Aorta (tissue), 5 donors: ENCODE measurements at places on chromosomes 5 and 9. TPM values are rescaled to one million over a fixed set of nuclear protein-coding genes. Genes with fewer than 3 reads are reported as not detected.

- H3K27me3 ChIP-seq, result no peaks in the 10 kb centered on the region
- H3K27ac ChIP-seq, result no peak overlapping the region
- DNase-seq, result peak; percentile 42
- H3K4me1 ChIP-seq, result no peaks in the 10 kb centered on the region
Measured at GRCh38 chr9:37408933-37409710, 13.4 kb upstream of the GRHPR start.

Gene PCDHGB2
- total RNA-seq, result 11.7 TPM

GRCh38 chr9:8736805-8737204 lies 937.2 kb upstream of the DMAC1 start:
- no peak overlapping the region for H3K27ac ChIP-seq
- H3K4me3 ChIP-seq, result no peak overlapping the region
- no peaks in the 10 kb centered on the region for H3K4me1 ChIP-seq
- no peaks in the 10 kb centered on the region for H3K36me3 ChIP-seq

DNA sequence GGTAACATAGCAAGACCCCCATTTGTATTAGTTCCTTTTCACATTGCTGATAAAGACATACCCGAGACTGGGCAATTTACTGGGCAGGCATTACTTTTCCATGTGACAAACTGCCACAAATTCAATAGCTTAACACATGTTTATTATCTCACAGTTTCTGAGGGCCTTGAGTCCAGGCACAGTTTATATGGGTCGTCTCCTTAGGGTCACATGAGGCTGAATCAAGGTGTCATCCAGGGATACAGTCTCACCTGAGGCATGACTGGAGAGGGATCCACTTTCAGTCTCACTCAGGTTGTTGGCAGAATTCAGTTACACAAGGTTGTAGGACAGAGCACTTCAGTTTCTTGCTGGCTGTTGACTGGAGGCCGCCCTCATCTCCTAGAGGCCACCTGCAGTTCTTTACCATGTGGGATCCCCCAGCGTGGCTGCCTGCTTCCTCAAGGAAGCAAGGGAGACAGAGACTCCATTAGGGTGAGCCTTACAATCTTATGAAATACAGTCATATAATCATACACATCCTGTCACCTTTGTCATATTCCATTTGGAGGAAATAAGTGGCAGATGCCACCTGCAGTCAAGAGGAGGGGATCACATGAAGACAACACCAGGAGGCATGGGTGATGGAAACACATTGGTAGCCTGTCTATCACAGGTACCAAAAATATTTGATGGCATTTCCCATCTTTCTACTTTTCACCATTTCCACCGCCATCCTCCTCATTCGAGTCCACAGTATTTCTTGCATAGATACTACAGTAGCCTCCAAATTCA lies 15.1 kb upstream of the ERAP1 start:
- no peaks in the 10 kb centered on the region for H3K27me3 ChIP-seq
- no peak overlapping the region for H3K4me3 ChIP-seq
- no peak overlapping the region for H3K27ac ChIP-seq
- no peaks in the 10 kb centered on the region for H3K36me3 ChIP-seq
- no peaks in the 10 kb centered on the region for H3K4me1 ChIP-seq

- peaks cover 4% of the 10 kb centered on the region for H3K4me1 ChIP-seq
- no peak overlapping the region for H3K4me3 ChIP-seq
- no peak overlapping the region for H3K27ac ChIP-seq
- no peaks in the 10 kb centered on the region for H3K36me3 ChIP-seq
- no peak for DNase-seq
- no peaks in the 10 kb centered on the region for H3K27me3 ChIP-seq
Measured at GRCh38 chr5:56075361-56075760, 80.6 kb upstream of the IL6ST start.

DNA sequence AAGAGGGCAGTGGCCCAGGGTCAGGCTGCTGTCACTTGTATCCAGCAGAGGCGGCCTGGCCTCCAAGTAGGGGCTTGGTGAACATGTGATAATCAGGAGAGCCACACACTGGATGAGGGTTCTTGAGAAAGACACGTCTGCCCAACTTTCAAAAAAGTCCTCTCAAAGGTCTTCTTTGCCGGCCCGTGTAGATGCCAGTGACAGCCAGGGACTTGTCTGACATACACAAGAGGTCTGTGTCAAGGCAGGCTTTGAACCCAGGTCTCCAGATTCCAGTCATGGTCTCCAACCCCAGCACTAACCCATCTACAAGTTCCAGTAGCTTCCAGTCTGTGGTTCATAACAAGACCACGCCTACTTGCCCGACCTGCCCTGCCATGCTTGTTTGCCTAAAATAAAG lies 7.9 kb upstream of the AMBP start:
- H3K27me3 ChIP-seq, result no peaks in the 10 kb centered on the region
- H3K4me3 ChIP-seq, result no peak overlapping the region
- H3K4me1 ChIP-seq, result no peaks in the 10 kb centered on the region
- DNase-seq, result no peak
- no peak overlapping the region for H3K27ac ChIP-seq

Gene PDE8B
- total RNA-seq, result 42.6 TPM

DNA sequence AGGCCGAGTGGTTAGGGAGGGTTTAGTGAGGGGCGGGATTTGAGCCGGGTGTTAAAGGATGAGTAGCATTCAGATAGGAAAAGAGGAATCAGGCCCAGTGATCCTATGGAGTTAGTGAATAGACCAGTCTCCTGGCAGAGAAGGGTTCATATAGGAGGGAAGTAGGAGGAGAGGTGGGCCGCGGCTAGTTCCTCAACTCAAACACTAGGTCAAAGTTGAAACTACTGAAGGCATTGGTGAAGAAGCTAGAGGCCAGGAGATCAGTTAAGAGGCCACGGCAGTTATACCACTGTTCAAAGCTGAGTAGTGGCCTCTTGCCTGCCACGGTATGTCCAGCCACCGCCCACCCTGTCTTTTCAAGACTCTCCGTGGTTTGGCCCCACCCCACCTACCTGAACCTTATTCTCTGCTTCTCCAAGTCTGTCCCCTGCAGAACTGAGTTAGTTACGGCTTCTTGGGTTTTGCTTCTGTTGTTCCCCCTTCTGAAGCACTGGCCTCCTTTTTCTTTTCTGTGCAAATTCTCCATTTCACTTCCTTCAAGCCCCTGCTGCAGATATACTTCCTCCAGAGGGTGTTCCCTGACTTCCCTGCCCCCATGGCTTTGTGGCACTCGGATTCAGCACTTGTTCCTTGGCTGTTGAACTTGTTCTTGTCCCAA lies 1.8 kb downstream of the ZBTB34 start:
- no peaks in the 10 kb centered on the region for H3K27me3 ChIP-seq
- no peak overlapping the region for H3K4me3 ChIP-seq
- H3K27ac ChIP-seq, result no peak overlapping the region
- no peak for DNase-seq
- peaks cover 2% of the 10 kb centered on the region for H3K4me1 ChIP-seq

Gene SOHLH1
- total RNA-seq, result not detected

Gene SPATA31D4
- total RNA-seq, result not detected
